AG10803 (cell line): ENCODE measurements at places on chromosomes 7 and 10.

GRCh38 chr10:35998026-35998425, 355.9 kb upstream of the FZD8 start:
- peak; percentile 75 for DNase-seq

DNA sequence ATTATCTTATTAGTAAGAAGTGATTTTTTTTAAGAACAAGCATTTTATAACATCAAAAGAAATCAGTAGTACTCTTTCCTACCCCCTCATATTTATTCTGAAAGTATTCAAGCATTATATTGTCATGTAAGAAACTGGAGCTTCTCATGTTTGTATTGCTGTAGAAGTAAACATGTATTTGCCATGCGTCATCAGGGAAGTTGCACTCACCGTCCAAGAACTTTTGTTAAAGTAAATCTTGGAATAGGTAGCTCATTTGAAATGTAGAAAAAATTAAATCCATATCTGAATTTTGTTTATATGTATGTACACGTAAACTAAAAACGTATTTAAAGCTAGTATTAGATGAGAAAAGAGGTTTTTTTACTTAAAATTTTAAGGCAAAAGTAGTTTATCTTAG, 96.8 kb downstream of the PTEN start:
- no peak for DNase-seq

DNA sequence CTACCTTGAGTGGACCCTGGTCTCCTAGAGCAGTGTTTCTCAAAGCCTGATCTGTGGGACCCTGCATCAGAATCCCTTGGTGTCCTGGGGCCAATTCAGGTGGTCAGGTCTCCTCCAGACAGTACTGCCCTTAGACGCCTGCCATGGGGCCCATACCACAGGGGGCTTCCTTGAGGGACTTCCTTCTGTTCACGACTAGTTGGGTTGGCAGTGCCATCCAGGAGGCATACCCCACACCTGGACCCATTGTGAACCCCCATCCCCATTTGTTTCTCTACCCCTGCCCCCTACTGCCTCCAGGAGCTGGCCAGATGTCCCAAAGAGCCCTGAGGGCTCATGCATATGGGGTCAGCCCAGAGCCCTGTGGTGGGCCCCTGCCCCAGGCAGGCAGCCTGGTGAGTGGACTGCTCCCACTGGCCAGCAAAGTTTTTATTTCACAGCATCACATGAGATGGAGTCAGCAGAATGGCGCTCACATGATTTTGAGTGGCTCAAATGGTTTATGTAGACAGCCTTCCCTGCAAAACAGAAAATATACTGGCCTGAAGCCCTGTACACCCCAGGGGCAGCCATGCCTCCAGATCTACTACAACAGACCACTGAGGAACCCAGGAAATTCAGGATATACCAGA, 259.9 kb upstream of the ZMIZ1 start:
- no peak for DNase-seq

GRCh38 chr10:30510932-30511700, 77.1 kb downstream of the MAP3K8 start:
- no peak for DNase-seq

DNA sequence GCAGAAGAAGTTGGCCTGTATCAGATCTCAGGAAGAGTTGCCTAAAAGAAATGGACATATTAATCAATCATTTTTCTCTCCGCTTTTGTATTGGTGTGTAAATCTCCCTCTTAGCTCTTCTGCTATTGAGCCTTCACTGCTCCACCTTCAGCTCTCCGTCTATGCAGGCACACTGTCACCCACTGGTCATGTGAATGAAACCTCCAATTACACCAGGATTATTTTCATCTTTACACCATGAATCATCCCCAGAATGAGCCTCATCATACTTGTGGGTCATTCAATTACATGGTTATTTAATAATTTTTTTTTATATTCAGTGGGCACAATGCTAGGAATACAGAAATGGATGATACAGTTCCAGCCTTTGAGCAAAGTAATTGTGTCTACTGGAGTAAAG, 92.6 kb downstream of the LRRC4 start:
- peak; percentile 87 for DNase-seq

- peak; percentile 25 for DNase-seq
Observed at GRCh38 chr7:47035522-47035921, 546.4 kb downstream of the TNS3 start.

- DNase-seq, result no peak
Observed at GRCh38 chr10:110885932-110886674, 14.4 kb downstream of the PDCD4 start.

DNA sequence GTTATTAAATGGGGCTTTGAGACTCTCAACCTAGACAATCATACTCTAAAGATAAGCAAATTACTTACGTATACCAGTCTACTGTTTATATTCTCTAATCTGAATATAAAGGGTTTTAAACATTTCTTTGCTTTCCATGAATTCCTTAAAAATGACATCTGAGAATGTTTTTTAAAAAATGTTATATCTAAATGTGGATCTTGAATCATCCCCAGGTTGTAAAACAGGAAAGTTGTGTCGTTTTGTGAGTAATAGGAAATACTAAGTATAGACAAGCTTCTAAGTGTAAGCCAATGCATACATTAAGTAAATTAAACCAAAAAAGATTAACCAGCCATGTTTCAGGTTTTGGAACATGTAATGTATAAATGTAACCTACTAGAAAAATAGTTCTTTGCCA, 26.8 kb downstream of the ADD3 start:
- DNase-seq, result no peak

DNA sequence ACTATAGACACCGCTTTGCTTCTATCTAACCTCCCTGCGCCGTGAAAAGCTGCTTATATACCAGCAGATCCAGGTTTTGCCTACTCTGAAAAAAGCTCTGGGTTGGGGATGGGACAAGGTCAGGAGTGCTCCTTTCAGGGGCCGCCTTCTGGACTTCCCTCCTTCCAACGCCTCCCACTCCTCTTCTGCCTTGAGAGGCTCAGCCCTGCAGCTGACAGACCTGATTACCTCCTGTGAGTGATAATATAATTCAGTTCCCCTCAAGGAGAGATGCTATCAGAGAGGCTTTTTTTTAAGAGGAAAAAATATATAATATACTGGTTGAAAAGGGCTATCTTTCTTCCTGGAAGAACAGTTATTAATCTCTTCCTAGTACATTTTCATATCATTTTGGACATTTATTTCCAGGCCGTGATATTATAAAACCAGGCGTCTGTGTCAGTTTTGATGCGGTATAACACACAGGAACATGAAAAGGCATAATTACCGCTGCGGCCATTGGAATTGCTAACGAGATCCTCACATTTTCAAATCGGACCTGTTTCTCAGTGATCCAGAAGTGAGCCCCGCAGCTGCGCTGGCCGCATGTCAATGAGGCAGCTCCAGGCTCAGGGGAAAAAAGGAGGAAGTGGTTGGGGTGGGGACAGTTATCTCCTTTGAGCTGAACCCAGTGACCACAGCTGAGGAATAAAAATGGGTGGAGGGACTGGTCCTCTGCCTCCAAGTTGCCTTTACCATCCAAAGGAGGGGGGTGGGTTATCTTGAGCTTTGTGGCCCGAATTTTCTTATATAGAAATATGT, 457.1 kb downstream of the TYW1 start:
- no peak for DNase-seq

GRCh38 chr7:68155676-68156075, 1159.0 kb downstream of the TYW1 start:
- DNase-seq, result no peak
